ENCODE measurements at places on chromosomes 11 and 22.

DNA sequence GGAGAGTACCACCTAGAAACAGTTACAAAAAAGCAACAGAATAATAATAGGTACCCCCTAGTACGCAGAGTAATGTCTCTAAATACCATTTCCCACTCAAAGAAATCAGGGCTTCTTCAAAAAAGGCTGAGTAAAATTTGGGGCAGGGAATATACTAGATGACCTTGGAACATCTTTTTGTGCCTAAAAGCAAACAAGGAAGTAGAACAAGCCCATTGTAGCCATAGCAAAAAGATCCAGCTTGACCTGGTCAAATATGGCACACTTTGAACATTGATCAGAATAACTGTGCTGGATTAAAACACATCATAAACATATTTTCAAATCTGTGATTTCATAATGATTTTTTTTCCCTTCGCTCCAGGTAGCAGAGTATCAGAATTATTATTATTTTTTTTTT is 91.5 kb downstream of the YAP1 start:
- no peak for DNase-seq

DNA sequence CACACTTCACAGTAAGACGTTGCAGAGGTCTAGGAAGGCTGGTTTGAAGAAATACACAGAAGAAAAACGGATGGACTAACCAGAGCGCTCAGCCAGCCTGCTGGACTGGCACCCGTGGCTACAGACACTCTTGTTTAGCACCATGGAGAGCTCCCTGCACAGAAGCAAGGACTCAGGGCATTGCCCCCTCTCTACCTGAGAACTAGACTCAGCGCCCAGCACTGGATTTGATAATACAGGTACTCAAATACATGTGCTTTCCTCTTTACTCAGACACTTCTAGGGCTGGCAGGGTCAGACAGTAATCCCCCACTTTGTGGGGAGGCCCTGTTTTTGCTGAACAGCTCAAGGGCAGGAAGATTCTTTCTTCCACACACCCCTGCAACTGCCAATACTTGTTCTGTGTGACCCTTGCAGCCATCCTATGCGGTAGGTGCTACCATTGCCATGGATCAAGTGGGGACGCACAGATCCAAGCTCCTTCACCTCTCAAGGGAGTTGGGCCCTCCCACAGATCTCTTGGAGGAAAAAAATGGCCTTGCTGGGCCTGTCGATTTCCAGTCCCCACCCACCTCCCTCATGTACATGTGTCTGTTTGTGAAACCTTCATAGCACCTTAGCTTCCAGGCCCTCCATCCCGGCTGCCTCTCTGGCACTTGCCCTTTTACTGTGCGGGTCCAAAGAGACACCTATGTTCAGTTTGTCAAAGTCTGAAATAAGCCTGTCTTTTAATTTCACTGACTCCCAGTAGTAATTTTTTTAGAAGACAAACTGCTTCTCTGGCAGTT is 5.1 kb upstream of the P2RX6 start:
- DNase-seq = no peak

DNA sequence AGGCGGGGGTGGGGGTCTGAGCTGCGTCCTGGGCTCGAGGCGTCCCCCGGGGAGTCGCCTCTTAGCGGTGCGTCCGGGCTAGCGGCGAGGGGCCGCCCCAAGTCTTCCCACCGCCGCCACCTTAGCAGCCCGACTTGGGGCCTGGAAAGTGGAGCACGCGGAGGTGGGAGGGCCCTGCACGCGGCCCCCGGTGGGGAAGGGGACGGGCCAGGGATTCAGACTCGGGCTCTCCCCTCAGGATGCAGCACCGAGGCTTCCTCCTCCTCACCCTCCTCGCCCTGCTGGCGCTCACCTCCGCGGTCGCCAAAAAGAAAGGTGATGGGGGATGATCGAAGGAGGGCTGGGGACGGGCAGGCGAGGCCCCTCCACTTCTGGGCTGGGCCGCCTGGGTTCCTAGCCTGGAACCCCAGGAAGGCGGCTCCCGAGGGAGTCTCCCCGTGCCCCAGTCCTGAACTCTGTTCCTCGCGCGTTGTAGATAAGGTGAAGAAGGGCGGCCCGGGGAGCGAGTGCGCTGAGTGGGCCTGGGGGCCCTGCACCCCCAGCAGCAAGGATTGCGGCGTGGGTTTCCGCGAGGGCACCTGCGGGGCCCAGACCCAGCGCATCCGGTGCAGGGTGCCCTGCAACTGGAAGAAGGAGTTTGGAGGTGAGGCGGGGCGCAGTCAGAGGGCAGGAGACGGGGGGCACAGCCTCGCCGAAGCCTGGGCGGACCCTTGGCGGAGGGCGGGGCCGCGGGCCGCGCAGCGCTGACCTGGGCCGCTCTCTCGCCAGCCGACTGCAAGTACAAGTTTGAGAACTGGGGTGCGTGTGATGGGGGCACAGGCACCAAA is 563 bp downstream of the MDK start:
- no peak for DNase-seq

GRCh38 chr11:1968454-1969002 is 21.4 kb downstream of the MRPL23 start:
- no peak for DNase-seq

DNA sequence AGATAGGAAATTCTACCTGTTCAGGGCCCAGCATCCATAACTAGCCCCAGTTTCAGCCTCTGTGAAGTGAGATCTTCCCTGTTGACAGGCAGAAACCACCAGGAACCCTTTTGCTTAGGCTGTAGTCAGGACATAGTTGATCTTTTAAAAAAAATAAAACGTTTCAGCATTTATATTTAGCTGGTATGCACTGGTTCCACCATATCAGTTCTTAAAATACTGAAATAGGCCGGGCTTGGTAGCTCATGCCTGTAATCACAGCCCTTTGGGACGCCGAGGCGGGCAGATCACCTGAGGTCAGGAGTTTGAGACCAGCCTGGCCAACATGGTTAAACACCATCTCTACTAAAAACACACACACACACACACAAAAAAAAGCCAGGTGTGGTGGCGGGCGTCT is 35.3 kb downstream of the GALNT18 start:
- no peak for DNase-seq

GRCh38 chr22:44592824-44593148 is 94.8 kb upstream of the RTL6 start:
- DNase-seq = no peak

- DNase-seq = no peak
Observed at GRCh38 chr11:132632641-132633124, 899.6 kb downstream of the OPCML start.

DNA sequence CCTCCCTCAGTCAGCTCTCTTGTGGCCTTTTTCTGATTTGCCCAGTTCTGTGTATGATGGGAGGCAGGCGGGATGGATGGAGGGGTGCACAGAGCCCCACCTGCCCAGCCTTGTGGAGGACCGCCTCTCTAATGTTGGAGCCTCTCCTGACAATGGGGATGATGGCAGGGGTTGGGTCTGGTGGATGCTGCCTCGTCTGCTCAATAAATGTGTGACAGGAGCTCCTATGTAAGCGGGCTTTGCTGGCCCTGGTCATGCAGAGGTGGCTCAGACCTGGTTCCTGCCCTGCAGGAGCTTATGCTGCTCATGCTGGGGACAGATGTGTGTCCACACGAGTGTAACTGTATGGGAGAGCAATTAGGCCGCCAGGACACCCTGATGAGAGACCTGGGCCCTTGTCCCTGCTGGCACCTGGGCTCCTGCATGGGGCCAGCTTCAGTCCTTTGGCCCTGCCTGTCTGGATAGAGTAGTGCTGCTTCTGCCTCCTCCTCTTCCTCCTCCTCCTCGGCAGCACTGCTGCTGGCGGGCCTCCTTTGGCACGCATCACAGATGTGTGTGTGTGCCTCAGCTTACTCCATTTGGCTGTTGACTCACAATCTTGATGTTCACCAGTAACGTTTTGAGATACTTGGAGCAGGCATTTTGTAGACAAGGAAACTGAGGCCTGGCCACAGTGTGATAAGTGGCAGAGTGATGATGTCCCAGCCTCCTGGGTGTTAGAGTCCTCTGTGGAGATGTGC is 131.0 kb downstream of the TBC1D22A start:
- DNase-seq = no peak

DNA sequence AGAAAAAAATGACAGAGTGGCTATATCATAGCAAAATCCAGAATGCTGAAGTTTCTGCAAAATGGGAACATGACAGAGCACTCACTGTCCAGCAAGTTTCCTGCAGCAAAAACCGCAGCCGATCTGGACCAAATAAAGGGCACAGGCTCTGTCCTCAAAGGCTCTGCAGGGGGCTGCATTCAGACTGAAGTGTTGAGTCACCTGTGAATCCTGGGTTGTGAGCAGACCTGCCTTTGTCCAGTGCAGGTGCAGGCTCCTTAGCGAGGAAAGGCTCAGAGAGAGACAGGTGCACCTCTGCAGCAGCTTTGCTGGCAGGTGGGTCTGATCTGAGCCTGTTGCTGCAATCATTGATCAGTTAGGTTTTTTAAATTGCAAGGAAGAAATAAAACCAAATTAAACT is 29.3 kb upstream of the NFAM1 start:
- DNase-seq = peak; percentile 40

DNA sequence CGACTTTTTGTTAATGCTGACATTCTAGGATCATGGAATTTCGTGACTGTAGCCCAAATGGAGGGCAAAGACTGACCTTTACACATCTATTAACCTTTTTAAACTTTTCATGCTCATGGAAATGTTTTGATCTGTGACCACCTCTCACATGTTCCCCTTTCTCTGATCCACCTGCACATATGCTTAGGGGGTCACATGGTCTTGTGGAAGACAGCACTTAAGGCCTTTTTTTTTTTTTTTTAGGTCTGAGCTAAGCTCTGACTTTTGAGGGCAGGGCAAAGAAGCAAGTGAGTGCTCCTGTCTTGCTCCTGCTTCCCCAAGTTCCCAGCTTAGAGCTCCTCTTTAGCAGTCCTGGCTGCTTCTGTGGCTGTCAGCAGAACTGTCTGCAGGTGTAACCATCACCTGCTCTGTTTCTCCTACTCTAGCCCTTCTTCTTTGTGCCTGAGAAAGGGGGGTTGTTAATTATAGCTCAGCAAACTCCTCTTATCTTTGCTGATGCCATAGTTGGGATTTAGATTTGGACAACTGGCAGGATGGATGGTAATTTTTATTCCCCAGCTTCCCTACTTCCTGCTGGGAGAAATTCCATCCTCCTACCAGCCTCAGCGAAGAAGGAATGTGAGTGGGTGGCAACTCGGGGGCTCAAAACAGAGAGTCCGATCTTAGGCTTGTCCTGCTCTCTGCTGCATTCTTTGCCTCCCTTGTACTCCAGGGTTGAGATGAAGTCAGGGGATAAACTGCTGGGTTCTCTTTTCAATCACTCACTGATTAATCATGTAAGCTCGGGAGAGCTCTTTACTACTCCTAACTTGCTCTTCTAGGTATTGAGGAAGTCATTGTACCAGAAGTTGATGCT is 64.4 kb downstream of the GRAMD1B start:
- no peak for DNase-seq

GRCh38 chr11:68987211-68987610 is 6.4 kb upstream of the MRGPRD start:
- no peak for DNase-seq

GRCh38 chr11:14784230-14784629 is 107.8 kb downstream of the CYP2R1 start:
- DNase-seq = no peak

- no peak for DNase-seq
Observed at GRCh38 chr11:57457643-57458023, 2.7 kb upstream of the RTN4RL2 start.

DNA sequence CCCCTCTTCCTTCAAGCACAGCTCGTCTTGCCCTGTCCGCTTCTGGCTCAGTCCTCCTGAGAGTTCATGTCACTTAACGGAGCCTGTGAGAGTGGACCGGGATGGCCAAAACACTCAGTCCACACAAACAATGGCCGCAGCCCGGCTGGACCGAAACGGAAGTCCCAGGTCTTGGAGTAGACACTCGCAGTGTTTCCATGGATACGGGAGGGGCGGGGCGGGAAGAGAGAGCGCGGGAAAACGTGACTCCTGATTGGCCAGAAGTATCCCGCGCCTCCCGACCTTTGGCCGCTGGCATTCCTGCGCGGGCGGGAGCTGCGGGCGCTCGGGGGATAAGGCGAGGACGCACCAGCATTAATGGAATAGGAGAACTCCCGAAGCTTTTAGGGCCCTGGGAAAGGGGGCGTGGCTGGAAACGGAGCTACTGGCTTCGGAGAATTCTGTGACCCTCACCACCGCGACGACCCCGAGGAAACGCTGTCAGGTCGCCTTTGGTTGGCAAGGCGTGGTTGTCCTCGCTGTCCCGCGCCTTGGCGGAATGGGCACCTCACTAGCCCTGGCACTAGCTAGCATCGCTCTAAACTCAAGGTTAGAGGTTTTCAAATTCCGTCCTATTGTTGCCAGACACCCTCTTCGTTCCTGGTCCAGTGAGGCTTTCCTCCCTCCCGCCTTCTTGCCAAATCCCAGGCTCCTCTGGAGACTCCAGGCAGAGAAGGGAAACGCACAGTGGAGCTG is at the start of the genes NLRP14 and ZNF214:
Gene NLRP14 (plus strand): TSS at position 297 of the 735 bp plus-strand sequence. CDS start 18,108 bp downstream, outside the sequence.
Gene ZNF214 (minus strand): TSS at position 164 of the 735 bp plus-strand sequence. CDS start 17,511 bp downstream, outside the sequence.
- peak; percentile 82 for DNase-seq

DNA sequence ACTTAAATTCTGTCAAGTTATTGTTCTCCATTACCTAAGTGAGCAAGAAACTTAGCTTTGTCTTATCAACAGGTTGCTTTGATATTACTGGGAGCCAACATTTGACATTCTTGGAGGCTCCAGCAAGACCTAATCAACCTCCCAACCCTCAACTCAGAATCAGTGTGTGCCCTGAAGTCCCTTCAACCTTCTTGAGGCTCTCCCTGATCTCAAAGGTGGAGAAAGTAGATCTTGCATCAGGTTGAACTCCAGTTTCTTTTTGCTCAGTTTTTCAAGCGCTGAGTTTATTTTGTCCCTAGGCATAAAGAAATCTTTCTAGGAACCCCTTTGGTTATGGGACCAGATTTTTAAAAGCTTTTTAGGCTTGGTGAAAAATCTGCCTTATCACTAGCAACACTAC is 1.4 kb downstream of the FAM111A start:
- DNase-seq = no peak

- no peak for DNase-seq
Observed at GRCh38 chr11:119479685-119480275, 56.8 kb upstream of the THY1 start.

DNA sequence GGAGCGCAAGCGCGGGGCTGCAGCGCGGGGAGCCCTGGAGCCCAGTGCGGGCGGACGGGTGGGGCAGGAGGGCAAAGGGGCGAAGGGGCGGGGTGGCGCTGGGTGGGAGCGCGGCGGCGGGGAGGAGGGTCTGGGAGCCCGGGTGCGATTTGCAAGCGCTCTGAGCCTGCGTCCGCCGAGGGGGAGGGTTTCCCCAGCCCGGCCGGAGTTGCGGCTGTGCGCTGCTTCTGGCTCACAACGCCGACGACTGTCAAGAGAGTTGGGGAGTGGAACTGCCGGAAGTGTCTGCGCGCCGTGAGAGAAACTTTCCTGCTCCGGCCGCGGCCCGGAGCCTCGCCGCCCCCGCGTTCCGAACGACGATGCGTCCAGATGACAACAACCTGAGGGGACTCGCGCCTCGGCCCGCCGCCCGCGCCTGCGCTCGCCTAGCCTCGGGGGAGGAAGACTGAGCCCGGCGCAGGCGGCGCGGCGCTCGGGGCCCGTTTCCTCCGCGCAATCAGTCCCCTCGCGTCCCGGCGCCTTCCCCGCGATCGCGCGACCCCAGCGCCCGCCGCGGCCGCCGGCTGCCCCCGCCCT is at the start of gene ARHGAP42:
Gene ARHGAP42 (plus strand): TSS at position 235 of the 576 bp plus-strand sequence. CDS start 391 bp downstream, outside the sequence.
- DNase-seq = peak; percentile 69

DNA sequence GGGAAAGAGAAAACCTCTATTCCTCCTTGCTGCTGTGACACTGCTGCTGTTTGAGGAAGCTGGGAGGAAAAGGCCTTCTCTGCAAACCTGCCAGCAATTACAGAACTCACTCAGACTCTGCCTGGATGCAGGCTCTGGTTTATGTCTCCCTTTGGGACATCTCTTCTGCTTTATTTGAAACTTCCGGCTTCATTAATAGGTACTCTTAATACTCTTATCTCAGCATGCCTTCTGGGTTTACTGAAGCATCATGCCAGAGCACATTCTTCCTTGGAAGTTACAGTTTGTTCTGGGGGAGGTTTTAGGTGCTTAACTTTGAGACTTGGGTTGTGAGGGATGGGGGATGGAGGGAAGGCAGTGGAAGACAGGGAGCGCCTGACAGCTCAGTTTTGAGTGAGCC is 79.9 kb downstream of the NAV2 start:
- DNase-seq = no peak
